ENCODE measurements at places on chromosomes 5 and 9.

DNA sequence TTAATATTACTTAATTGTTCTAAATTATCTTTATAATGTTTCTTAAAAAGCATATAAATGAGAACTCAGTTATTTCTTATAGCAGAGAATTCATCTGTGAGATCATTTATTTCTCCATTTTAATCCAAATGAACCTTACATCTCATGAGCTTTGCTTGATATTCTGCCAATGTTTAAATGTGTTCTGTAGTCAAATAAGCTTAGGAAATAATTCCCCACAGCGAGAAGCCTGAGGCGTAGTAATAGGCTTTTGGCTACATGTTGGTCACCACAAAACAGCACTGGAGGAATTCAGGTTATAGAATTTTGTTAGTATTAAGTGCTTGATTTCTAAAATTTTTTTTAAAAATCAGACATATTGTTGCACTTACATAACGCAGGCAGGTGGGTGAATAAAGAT, 585.3 kb upstream of the RORB start:
- DNase-seq, result no peak

DNA sequence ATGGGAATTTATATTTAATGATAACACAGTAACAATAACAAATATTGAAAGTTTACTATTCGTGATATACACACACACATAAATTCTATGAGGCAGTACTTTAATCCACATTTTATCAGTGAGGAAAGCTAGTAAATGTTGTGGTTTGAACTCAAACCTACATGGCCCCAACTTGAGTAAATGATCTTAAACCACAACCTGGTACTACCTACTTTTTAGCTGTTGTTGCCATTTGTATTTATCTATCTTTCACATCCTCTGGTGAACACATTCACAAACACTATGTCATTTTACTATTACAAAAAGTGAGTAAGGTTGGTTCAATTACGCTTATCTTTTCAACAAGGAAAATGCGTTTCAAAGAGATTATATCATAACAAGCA, 186.1 kb downstream of the SMC2 start:
- no peak for DNase-seq

DNA sequence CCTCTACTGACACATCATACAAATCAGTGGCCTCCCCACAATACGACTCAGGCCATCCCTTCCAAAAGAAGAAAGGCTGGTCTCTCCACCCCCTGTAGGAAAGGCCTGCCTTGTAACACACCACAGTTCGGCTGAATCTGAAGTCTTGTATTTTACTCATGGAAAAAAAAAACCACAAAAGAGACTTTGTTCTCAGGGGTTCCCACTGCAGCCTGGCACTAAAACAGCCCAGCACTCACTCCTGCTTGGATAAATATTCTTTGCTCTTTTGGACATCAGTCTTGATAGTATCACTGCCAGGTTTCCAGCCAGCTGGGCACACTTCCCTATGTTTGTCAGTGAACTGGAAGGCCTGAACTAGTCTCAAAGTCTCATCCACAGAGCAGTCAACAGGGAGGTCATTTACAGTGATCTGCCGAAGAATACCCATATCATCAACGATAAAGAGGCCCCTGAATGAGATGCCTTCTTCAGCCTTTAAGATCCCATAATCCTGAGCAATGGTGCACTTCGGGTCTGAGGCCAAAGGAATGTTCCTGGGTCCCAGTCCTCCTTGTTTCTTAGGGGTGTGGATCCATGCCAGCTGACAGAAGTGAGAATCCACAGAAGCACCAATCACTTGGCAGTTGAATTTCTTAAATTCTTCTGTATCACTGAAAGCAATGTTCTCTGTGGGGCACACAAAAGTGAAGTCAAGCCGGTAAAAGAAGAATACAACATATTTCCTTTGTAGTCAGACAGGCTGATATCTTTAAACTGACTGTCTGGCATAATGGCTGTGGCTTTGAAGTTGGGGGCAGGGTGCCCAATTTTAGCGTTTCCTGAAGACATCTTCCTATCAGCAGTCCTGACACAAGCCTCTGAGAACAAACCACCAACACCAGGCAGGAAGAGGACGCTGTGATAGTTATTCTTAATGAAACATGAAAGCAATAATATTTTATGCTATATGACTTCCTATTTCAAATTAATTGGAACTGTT, 198.1 kb downstream of the LURAP1L start:
- DNase-seq, result peak; percentile 4

DNA sequence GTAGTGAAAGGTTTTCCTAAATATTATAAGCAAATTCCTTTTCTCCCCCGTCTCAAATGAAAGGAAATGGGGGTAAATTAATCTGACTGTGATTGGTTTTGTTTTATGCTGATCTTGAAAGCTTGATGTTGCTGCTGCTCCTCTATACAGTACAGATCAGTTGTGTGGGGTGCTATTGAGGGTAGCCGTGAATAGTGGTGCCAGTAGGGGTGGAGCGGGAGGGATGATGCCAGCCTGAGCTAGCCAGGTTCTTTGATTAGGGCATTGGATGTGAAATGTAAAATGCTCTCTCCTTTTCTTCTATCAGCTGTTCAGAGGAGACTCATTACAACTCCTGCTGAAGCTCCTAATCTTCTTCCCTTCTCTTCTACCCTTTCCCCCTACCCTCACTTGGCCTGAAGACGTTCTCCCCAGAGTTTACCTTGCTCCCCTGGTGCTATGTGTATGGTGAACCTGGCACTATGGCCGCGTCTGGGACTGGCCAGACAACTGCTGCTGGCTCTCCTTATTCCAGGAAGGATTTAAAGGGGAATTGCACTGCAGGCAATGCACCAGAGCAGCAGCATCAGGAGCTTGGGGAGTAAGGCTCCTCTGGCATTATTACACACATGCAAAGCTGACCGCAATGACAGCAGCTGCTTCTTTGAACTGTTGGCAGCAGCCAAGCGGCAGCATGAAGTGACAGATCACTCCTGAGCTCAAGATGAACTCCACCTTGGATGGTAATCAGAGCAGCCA, 566 bp downstream of the GPR21 start:
- peak; percentile 93 for DNase-seq

GRCh38 chr5:101515721-101516120, 612.6 kb upstream of the ST8SIA4 start:
- DNase-seq, result no peak

DNA sequence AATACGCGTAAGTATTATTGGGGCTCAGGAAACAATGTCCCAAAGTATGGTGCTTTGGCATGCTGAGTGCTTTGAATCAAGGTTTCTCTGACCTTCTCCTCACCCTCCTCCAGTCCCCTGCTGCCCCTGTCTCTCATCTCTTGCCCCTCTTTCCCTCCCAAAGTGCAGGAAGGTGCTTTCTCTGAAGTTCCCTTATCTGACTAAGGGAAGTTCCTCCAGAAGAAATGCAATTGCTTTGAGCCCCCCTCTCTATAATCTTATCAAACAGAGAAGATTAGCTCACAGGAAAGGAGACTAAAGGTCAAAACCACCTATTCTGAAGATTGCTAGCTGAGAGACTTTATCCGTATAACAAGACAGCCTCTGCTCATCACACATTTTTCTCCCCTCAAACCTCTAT, 288.1 kb downstream of the ARL15 start:
- peak; percentile 11 for DNase-seq

GRCh38 chr9:101707721-101708120, 30.7 kb downstream of the GRIN3A start:
- DNase-seq, result peak; percentile 19

- DNase-seq, result no peak
Observed at GRCh38 chr5:93395010-93395409, 186.0 kb downstream of the NR2F1-AS1 start.

DNA sequence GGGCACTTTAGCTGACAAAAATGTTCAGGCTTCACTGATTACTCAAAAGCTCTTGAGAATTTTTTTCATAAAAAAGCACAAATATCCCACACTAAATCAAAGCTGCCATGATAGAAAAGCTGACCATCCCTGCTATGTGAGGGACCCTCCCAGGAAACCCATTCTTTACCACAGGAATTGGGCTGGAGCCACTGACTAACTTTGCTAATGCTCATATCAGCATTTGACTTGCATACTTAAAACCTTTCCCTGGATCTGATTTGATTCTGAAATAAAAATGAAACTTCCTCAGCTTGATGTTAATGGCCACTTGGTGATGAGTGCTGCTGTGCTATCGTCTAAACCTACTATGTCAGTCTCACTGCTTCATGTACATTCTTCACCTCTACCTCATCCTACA, 243.6 kb downstream of the PRELID2 start:
- DNase-seq, result no peak

GRCh38 chr9:91815896-91816295, 134.1 kb downstream of the ROR2 start:
- DNase-seq, result no peak

DNA sequence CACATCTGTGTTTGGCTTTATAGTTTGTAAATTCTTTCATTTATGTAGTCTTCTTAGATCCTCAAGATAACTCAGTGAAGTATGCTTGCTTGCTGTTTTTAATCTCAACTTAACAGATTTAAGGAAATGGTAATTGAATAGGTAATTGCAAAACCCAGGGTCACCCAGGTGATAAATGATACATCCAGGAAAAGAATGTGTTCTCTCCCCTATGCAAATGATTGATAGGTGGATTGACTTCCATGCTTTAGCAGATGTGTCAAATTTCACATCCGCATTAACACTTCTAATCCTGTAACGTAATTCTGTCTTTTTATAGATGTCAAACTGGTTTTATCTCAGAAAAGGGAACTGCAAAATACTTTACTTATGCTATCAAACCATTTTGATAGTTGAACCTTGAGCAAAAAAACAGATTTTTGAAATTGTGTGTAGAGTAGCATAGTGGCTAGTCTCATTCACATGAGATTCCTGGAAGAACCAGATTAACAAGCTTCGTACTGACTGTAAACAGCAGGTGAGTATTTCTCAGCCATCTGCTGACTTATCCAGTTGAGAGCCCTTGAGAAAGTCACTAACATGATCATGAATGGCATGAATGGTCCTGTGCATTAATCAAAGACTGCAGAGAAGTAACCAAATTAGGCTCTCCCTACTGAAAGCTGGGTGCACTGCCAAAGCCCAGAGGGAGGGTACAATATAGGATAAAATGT, 86.7 kb upstream of the PAM start:
- no peak for DNase-seq

DNA sequence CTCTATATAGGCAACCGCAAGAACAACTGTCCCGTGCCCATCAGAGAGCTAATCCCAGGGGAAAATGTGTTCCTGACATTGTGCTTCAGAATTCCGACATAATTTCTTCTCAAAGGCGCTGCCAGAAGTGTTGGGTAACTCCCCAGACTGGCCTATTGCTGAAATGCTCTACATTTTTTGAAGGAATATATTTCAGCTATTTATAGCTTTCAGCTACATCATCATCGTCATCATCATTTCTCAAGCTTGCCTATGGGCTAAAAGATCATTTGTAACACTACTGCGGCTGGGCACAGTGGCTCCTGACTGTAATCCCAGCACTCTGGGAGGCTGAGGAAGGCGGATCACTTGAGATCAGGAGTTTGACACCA, 49.7 kb downstream of the MYO10 start:
- no peak for DNase-seq

DNA sequence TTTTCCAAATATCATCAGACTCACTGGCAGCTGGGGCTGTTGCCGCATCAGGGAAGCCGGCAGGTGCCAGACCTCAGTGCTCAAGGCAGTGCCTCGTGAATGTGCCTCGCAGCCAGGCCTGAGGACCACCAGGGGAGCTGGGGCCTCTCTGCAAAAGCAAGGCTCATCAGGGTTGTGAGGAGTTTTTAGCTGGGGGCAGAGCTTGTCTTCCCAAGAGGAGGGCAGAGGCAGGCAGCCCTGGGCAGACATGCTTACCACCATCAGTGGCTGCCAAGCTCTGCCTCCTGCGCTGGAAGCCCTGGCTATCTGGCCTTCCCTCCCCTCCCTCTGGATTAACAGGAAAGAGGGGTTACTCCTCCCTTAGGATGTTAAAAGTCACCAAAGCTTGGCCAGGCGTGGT, 8.8 kb upstream of the TBC1D9B start:
- DNase-seq, result no peak

Data from common myeloid progenitor, CD34-positive (primary cell).